ENCODE measurements at places on chromosomes 6 and 20.

GRCh38 chr6:30555816-30556065 is 548 bp downstream of the GNL1 start:
- DNase-seq, result no peak

DNA sequence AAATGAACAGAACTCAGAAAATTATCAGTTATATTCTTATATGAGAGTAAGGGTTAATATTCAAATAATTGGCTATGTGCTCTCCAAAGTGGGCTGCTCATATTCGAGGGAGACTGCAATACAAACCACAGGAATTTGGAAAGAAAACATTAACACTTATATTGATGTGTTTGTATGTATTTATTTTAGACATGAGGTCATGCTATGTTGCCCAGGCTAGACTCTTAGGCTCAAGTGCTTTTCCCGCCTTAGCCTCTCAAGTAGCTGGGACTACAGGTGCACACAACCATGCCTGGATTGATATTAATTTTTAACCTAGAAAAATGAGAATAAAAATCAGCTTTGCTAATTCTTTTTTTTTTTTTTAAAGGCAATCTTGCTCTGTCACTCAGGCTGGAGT is 35.0 kb downstream of the BTBD9 start:
- no peak for DNase-seq

DNA sequence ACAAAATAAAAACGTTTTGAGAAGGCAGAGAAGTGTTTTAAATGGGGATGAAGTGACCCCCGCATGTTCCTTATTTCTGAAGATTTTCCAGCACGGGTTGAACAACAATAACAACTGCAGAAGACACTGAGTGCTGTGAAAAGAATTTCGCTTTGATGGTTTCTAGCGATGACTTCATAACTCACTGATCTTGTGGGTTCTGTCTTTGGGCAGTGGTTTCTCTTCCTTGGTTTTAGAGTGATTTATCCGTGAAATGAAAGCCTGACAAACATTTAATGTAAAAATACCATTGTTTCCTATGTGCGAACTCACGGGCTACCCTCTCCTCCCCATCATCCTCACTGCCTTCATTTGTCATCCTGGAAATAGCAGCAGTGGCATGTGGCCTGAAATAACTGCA is 793.9 kb downstream of the QKI start:
- DNase-seq, result no peak

GRCh38 chr6:88105741-88106340 is 58.2 kb downstream of the SPACA1 start:
- no peak for DNase-seq

GRCh38 chr6:144588697-144589325 is 303.7 kb downstream of the UTRN start:
- no peak for DNase-seq

- DNase-seq, result no peak
Observed at GRCh38 chr20:34022151-34022838, 28.6 kb downstream of the RALY start.

GRCh38 chr6:16583144-16583762 is 178.0 kb downstream of the ATXN1 start:
- no peak for DNase-seq

DNA sequence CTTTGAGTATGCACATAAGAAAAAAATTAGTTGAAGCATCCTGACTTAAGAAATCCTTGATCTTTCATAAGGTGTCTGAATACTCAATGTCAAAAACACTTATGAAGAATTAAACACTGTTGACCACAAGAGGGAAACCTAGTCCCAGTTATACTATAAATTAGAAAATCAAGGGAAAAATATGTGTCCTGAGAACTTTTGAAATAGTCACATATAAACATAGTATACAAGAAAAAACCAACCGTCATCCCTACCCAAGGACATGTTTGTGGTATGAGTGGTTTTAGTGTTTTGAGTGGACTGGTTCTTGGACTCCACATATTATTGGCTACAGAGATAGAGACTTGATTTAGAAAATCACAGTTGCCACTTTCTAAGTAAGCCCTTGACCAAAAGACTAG is 7.6 kb upstream of the HLA-DRA start:
- DNase-seq, result no peak

- no peak for DNase-seq
Observed at GRCh38 chr6:20811109-20811761, 277.0 kb downstream of the CDKAL1 start.

DNA sequence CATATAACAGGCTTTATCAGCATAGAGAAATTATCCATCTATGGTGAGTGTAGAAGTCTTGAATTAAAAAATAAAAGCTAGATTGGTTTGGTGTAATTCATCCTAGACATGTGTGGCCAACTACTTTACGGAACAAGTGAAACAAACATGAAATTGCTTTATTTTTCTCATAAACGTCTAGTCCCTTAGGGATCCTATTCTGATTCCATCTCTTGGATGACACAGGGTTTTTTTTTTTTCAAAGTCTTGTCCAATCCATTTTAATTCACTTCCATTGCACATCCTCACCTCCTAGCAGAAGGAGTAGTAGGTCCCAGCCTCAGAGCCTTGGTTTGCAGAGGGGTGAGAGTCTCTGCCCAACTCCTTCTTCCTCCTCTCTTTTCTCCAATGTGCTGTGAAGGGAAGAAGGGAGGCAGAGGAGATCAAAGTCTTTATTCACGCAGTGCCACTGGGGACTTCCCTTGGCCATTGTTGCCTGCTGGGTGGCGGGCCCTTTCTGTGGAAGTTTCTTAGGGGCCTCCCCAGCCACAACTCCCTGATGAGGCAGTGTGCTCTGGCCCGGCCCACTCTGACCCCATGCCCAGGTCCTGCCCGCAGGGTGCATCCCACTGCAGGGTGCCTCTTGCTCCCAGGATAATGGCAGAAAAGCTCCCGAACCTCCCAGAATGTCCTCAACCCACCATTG is 104.4 kb upstream of the SNX9 start:
- DNase-seq, result no peak

GRCh38 chr20:20430066-20430465 is 62.2 kb downstream of the INSM1 start:
- no peak for DNase-seq

DNA sequence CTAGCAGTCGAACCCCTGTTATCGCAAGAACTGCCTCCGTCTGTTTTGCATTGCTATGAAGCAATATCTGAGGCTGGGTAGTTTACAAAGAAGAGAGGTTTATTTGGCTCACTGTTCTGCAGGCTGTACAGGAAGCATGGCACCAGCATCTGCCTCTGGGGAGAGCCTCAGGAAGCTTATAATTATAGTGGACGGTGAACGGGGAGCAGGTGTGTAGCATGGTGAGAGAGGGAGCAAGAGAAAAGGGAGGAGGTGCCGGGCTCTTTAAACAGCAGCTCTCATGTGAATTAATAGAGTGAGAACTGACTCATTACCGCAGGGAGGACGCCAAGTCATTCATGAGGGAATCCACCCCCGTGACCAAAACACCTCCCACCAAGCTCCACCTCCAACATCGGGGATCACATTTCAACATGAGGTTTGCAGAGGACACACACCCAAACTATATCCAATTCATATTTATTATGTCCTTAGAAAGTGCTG is 172.6 kb upstream of the KCNG1 start:
- no peak for DNase-seq

GRCh38 chr20:31536575-31536974 is 22.3 kb downstream of the HM13 start:
- DNase-seq, result no peak

DNA sequence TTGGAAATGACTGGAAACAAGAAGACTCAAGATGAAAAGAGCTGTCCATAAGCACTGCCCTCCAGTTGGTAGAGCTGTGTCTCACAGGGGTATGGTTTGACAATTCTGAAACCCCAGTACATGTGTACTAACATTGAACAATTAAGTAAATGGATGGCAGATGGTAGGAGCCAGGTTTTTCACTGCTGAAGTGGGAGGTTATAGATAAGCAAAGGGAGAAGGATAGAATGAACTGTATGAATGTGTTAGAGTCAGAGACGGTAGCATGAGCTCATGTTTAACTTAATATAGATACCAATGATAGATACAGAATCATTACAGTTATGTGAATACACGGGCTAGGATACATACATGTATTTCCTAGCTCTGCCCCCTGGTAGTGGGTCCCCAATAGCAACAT is 95.0 kb upstream of the SIRPA start:
- no peak for DNase-seq

DNA sequence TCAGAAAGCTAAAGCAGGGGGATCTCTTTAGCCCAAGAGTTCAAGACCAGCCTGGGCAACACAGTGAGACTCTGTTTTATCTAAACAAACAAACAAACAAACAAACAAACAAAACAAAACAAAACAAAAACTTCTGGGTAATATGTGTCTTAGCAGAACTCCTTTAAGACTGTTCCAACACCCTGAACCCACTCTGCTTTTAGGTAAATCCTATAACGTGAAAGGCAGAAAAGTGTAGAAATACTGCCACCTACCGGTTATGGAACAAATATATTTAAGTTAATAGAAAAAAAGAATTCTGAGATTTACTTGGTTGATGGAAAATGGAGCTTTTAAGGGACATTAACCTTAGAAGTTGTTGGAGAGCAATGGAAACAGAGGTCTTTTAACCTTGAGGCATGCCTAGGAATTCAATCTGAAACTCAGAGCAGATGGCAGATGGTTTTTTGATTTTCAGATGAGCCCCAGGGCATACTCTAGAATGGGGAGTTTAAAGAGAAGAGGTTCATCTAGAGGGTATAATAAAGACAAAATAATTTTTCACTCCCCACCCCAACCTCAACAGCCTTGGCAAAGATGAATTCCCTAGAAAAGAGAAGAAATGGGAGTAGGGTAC is 38.5 kb downstream of the SOD2 start:
- no peak for DNase-seq

DNA sequence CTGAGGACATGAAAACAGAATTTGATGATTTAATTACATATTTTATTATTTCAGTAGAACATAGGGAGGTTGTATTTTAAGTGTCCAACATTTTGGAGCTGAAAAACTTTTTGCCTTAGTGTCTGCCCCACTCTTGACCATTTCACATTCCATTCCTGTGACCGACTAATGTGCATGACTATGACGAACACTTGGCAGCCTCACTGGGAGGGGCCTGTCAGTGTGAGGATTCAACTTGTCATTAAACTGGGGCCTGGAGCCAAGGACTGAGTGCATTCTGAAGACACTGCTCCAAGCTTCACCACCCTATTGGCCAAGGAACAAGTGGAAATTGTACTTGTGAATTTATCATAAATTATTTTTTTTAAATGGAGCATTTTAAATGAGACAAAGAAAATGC is 661.3 kb downstream of the BCKDHB start:
- DNase-seq, result no peak

GRCh38 chr20:34632870-34633452 is 43.9 kb downstream of the PIGU start:
- DNase-seq, result no peak

GRCh38 chr6:125357515-125358256 is 55.9 kb upstream of the HDDC2 start:
- DNase-seq, result no peak

DNA sequence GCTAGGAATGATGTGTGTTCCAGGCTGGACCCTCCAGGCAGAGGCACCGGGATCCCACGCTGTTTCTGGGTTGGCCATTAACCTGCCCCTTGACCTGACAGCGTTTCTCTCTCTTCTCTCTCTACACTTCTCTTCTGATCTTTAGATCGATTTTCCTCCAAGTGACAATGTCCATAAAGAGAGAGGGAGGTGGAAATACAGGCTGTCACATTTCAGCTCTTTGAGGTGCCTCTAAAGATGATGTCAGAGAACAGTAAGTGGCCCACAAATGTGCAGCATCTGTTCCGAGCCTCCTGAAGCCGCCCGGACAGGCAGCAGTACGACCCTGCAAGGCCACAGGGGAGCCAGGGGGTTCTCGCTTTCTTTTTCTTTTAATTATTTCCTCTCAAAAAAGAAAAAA is 2.5 kb upstream of the SLCO4A1 start:
- DNase-seq, result no peak

- DNase-seq, result no peak
Observed at GRCh38 chr20:5718896-5719595, 31.2 kb upstream of the SHLD1 start.

Measured in activated T-cell treated with anti-CD3 and anti-CD28 coated beads for 1 hour (primary cell).